HS-5 (cell line): ENCODE measurements at places on chromosomes 4 and X.

- DNase-seq: no peak
Observed at GRCh38 chrX:141301017-141301416, 58.7 kb upstream of the SPANXC start.

DNA sequence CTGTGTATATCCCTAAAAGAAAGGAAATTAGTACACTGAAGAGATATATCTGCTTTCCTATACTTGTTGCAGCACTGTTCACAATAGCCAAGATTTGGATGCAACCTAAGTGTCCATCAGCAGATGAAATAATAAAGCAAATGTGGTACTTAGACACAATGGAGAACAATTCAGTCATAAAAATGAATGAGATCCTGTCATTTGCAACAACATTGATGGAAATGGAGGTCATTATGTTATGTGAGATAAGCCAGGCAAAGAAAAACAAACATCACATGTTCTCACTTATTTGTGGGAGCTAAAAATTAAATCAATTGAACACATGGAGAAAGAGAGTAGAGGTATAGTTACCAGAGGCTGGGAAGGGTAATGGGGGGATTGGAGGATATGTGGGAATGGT, 611.9 kb downstream of the STPG2 start:
- DNase-seq: no peak

DNA sequence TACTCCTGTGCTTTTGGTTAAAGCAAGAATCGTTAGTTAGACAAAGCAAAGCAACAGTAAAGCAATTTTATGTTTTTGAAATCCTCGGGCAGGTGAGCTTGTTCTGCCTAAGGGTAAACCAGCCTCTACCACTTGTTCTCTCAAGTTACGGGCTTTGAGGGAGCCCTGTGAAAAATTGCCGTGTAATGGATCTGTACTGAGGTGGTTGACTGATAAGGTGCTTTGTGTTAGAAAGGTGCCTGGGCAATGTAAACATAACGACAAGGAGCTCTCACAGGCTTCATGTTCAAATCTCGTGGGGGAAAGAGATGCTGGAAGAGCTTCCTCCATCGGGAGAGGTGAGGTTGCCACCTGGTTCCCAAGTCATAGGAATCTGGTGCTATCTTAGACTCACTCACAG, 111.8 kb downstream of the TRAPPC11 start:
- no peak for DNase-seq

DNA sequence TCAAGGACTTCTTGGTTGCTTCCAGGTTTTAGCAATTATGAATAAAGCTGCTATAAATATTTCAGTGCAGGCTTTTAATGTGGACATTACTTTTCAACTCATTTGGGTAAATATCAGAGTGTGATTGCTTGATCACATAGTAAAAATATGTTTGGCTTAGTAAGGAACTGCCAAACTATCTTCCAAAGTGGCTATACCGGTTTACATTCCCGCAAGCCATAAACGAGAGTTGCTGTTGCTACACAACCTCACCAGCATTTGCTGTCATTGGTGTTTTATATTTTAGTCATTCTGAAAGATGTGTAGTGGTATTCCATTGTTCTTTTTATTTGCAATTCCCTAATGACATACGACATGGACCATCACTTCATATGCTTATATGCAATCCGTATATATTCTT, 30.9 kb upstream of the SPOCK3 start:
- no peak for DNase-seq

DNA sequence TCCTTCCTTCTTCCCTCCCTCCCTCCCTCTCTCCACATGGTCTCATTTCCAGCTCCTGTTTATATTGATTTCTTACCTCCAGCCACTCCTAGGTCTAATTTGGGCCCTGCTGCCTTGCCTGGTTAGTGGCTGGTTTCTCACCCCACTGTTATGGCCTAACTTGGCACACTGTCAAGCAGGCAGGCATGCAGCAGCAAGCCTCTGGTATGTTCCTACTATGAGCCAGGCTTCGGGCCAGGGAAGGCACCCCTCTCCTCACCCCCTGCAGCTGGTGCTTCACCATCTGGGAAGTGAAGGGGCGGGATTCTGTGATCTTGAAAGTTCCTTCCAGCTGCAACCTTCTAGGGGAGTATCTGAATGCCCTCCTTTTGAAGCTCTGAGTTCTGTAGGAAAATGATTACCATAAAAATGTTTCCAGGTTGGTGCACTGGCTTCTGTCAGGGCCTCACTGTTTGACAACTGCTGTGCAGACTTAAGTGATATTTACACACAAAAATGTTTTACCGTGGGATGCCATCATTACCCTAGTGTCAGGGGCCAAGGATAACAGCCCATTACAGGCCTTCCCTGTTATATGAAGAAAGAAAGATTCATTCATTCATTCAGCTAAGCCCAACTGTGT, 10.1 kb upstream of the VMA21 start:
- DNase-seq: no peak

DNA sequence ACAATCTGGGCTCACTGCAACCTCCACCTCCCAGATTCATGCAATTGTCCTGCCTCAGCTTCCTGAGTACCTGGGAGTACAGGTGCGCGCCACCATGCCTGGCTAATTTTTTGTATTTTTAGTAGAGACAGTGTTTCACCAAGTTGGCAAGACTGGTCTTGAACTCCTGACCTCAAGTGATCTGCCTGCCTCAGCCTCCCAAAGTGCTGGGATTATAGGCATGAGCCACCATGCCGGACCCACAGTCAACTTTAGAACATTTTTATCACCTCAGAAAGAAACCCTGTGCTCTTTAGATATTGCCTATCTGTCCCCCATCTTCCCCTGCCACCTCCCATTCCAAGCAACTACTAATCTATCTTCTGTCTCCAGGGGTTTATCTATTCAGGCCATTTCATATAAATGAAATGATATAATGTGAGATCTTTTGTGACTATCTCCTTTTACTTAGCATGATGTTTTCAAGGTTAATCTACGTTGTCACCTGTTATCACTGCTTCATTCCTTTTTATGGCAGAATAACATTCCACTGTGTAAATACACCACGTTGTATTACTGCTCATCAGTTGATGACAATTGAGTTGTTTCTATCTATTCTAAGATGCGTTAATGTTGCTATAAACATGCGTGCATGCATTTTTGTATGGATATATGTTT, 44.3 kb upstream of the GALNT7 start:
- DNase-seq: no peak

DNA sequence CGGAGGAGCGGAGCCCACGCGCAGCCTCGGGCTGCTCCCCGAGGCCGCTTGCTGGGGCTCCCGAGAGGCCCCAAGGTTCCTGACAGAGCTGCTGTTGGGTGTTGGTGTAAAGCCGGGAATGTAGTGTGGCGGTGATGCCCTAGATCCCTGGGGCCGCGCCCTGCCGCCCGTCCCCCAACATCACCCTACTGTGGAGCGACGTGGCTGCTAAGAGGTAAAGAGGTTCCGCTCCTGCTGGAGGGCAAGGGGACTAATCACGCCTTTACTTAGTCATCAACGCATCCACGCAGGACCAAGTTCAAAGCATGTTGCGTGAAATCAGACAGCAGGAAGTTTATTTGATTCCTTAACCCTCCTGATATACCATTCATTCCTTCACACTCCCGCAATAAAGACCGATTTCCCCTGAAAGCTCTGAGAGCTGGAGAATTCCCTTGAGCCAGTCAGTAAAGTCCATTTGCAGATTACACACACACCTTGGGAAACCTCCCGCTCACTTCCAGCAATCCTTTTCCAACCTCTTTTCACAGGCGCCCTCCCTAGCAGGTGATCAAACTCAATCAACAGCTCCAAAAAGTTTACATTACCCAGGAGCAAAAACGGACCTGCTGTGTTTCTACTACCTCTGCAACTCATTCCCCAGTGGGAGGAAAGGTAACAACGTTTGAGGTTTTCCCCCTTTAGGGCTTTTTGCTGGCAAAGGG, 579 bp upstream of the GABRA2 start:
- DNase-seq: no peak

DNA sequence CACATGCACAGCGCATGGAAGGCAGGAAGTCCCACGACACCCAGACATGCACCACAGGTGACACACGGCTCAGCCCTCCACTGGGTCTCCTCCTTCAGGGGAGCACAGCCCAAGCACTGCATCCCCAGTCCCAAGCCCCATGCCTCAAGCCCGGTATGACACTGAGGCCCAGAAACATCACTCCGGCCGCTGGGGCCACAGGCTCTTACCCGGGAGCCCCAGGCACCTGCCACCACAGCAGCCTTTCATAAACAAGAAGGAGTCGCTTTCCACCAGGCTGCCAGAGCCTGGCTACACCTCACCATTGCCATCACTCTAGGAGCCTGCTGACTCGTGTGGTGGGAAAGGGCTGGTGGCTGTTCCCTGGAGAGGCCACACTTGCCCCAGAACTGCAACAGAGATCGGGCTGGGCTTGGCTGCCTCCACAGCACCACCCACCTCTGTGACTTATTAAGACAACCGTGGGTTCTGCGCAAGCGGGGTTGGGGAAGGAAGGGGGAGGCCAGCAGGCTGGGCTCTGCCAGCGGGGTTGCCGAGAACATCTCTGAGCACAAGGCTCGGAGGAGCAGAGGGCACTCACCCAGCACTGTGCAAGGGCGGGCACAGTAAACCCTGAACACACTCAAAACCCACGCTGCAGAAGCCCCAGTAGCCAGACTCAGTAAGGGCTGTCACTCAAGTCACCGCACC, 4.5 kb downstream of the HAUS7 start:
- no peak for DNase-seq

DNA sequence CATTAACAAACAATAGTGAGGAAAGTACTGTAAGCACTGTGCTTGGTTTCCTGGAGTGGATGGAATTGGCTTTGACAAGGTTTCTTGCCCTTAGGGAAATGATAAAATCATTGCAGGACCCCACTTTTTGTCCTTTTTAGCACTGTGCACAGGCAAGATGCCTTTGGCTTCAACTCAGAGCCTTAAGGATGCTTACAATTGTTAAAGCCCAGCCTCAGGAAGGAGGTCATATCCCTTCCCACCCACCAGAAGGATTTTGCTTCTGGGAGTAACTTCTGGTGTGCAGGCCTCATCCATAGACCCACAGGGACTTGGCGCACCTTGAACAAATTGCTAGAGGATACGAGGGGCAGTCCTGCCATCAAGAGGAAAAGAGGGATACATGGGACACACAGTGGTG, 44.5 kb downstream of the STARD8 start:
- DNase-seq: no peak

GRCh38 chrX:25523574-25524540, 508.1 kb upstream of the ARX start:
- no peak for DNase-seq

DNA sequence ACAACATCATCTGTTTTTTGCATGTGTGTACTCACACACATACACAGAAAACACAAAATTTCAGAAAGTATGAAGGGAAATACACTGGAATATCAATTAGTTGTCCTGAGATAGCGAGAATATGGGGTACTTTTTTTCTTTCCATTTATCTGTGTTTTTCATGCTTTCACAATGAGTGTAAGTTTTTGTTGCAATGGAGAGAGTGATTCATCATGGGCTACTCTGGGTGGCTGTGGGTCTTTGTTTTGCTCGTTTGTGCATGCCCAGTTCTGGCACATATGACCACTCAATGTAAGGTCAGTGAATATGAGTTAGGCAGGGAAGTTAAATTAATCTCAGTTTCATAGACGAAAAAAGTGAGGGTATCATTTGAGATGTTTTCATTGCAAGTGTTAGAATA, 26.9 kb downstream of the XK start:
- DNase-seq: no peak

DNA sequence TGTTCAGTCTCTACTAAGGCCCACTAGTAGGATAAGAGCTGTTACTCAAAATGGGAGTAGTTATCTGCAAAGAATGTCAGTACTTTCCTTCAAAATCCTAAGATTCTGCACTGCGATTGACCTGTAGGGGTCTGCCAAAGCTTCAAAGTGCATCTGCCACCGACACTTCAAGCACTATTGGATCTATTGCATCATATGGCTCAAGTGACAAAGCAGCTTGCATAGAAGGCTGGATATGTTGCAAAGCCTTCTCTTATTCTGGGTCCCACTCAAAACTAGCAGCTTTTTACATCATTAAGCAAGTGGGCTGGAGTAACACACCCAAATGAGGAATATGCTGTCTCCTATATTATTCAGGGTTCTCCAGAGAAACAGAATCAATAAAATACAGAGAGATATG, 115.4 kb upstream of the EMCN start:
- no peak for DNase-seq

- no peak for DNase-seq
Observed at GRCh38 chrX:150507251-150507856, 61.1 kb upstream of the MTM1 start.

DNA sequence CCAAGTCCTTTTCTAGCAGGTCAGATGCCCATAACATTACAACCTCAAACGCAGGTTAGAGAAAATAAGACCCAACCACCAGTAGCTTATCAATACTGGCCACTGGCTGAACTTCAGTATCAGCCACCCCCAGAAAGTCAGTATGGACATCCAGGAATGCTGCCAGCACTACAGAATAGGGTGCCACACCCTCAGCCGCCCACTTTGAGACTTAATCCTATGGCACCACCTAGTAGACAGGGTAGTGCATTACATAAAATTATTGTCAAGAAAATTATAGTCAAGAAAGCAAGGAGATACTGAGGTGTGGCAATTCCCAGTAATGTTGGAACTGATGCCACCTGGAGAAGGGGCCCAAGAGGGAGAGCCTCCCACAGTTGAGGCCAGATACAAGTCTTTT, 19.9 kb upstream of the TRIM61 start:
- peak; percentile 4 for DNase-seq

DNA sequence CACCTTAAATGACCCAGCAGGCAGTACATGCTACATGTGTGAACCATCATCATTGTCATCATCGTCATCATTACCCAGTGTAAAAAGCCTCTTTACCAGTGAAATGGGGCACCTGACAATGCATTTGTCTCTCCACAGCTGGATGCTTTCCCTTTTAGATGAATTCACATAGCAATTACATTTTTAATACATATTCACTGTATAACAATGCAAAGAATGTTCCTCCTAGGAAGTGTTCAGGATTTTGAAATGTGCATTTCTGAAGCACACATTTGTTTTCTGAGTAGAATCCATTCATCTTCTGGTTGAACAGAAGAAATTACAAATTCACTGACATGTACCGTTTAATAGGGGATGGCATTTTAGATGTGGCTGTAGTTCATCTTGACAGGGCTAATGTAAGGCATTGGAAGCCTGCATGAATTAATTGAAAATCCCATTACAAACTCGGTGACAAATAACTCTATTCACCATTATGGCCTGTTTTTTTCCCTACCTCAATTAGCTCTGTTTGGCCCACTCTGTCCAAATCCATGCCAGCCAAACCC, 111.1 kb downstream of the SH3RF1 start:
- DNase-seq: peak; percentile 74

GRCh38 chrX:1281521-1281920, 12.9 kb downstream of the CSF2RA start:
- DNase-seq: peak; percentile 68

- DNase-seq: no peak
Observed at GRCh38 chr4:166501941-166502382, 628.9 kb downstream of the TLL1 start.
